ENCODE measurements at places on chromosomes 1 and 21.

DNA sequence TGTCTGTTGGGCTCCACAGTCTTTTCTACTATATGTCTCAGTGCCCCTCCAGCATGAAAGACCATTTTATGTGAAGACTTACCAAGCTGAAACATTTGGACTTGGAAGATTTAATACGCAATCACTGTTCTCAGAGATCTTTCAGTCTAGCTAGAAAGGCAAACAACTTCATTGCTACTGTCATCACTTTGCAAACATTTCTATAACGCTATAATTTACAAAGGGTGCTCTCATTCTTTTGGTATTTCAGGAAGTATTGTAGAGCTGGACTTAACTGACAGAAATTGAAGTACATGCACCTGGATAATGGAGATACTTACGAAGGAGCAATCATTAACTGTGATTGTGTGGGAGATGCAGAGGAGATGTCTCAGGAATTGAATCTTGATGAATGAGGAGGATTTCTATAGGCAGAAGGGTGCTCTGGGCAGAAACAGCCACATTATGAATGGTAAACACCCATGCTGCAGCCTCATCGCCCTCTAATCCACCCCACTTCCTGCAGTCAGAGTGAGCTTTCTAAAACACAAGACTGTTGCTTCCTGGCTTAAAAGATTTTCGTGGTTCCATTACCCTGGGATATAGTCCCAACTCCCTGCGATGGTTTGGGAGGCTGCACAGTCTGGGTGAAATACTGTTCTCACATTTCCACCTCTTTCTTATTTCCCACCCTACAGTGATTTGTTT is 75.1 kb upstream of the GNG12 start:
- no peak for DNase-seq

DNA sequence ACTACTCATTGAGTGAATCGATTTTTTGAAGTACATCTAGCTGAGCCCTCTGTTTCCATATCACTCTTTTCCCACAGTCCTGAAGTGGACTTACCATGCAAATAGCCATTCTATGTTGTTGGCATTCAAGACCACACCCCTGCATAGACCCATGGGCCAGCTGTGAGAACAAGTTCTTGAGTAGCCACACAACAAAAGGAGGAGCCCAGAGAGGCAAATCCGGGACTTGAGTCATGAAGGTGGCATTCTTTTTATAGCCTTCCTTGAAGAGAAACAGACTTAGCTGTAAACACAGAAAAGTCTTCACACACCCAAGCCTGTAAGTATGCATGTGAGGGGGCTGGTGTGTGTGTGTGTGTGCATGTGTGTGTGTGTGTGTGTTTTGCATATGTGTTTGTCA is 13.8 kb upstream of the SPRR5 start:
- DNase-seq, result no peak

DNA sequence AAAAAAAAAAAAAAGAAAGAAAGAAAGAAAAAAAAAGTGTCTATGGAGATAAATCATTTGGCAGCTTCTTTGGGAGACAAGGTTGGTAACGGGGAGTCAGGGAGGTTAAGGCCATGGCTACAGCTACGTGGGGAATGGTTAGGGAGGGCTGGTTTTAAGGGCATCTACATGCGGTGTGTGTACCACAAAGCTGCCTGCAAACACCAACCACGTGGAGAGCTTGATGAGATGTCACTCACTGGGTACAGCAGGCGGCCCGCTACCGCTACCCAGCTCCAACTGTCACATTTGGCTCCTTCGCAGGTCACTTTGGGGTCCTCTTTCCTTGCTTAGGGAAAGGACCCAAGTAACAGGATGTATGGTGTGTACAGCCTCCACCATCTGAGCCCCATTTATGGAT is 4.2 kb downstream of the NPPB start:
- DNase-seq, result no peak

DNA sequence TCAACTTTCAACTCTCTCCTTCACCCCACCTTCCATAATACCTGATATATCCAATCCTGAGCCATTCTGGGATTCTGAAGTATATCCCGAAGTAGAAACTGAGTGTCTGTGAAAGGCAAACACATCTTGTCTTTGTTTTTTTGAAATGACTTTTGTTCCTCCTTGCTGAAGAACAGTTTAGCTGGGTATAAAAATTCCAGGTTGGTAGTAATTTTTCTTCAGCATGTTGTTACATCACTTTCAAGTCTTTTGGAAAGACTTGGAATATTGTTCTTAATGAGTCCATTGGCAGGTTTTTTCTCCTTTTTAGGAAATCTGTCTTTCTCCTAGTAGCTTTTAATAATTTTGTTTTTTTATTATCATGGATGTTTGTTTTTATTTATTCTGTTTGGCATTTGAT is 32.7 kb downstream of the CRYAA start:
- DNase-seq, result no peak

DNA sequence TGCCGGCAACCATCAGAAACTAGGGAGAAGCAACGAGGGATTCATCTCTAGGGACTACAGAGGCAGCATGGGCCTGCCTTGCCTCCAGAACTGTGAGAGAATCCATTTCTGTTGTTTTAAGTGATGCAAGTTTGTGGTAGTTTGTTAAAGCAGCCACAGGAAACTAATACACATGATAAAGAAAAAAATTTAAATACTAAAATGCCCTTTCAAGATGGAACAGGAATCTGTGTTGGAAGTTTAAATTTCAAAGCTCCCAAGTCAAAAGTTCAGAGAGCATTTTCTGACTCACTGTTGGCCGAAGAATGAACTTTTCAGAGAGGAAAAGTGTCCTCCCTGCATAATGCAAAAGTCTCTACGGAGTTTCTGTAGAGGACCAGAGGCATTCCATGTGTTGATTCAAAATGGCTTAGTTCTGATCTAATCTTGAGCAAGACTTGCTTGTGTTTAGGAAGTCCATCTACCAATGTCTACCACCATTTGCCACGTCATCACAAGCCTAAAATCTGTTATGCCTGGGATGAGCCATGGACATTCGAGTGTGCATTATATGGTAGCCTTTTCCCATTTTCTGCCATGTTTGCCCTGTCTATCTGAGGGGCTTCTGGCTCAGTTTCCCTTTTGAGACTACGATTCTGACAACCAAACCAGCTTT is 22.4 kb upstream of the ARHGAP29 start:
- no peak for DNase-seq

GRCh38 chr21:33939226-33939625 is 23.6 kb upstream of the ATP5PO start:
- DNase-seq, result no peak

DNA sequence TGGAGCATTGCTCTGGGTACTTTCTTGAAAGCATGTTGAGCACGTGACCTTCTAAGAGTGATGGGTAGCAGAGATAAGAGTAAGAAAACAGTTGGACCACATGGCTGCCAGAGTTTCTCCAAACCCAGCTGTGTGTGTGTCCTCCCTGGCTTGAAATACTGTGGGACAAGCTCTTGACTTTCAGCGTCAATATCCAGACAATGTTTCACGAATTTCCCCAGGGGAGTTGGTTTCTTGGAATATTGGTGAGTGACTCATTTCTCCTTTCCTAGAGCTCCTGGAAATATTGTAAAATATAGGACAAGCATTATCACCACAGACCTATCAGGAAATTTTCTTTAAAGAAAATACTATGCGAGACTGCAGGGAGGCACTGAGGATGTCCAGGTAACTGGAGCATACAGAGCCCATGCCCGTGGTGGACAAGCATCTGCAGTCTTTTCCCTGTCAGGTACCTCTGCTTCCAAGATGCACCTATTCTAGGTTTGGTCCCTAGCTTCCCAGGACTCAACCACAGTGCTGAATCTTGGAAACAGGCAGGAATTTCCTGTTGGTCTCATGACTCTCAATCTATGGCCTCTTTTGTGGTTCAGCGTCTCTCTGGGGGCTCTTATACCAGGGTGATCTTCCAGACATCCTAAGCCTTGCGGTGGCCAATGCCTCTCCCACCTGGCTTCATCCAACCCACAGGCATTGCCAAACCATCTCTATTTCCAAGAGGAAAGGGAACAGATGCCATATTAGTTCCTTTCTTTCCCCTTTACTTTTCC is 67.4 kb downstream of the KCNJ6 start:
- no peak for DNase-seq

Measured in HEK293T (cell line).